ENCODE measurements at places on chromosomes 13 and 19.

DNA sequence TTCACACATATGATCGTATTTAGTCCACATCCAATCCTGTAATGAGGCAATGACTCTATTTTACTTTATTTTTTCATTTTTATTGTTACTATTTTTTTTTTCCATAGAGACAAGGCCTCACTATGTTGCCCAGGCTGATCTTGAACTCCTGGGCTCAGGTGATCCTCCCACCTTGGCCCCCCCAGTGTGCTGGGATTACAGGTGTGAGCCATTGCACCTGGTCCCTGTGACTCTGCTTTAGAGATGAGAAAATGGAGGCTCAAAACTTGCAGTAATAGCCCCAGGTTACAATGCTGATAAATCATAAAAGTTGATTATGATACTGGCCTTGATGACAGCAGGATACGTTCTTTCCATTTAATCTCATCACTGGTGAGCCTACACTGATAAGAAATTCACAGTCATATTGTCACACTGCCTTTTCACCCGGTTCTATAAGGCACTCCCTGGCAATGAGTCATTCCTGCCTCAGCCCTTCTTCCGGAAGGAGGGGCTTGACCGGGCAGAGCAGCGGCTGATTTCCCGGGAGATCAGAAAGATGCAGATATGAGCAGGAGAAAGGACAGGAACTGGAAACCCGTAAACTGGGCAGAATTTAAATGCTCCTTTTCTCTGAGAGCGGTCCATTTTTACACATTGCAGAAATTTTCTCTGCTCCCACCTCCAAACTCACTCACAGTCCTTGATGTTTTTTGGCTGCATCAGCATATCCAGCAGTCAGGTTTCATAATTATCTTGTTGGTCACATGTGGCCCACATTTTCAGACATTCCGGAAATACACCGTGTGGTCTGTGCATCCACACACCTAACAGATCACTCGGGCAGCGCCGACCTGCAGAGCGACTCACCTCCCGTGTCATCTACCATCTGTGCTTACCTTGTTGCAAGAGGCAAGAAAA lies 616.4 kb downstream of the EFNB2 start:
- peak; percentile 48 for DNase-seq

DNA sequence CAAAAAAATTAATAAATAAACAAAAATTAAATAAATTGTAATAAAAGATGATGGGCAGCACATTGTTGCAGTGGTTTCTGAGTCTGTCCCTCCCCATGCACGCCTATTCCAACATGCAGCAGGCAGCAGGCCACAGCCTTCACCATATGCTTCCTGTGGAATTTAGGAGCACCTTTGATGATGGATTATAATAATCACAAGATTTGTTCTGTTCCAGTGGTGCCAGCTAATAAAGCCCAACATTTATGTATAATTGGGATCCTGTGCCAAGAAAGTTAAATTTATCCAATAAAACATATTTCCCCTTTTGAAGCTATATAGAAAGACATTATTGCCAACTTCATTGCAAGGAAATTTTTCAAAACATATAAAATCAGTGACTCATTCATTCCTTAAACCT lies 328.6 kb downstream of the FGF14 start:
- DNase-seq = peak; percentile 92

DNA sequence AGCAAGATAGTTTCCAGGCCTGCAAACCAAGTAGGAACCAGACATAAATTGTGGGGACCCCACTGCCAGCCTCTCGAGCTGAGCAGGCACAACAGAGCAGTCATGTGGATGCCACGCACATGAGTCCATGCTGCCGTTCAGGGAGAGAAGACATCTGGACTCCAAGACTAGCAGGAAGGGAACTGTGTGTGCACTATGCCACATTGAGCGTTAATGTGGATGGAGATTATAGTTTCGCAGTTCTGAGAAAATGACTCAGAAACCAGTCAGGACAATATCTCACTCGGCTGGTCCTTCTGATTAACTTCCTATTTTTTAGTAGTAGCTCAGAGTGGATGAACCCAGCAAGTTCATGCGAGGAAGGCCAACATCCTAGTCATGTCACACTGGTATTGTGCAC lies 124.9 kb downstream of the CRYL1 start:
- DNase-seq = peak; percentile 27

DNA sequence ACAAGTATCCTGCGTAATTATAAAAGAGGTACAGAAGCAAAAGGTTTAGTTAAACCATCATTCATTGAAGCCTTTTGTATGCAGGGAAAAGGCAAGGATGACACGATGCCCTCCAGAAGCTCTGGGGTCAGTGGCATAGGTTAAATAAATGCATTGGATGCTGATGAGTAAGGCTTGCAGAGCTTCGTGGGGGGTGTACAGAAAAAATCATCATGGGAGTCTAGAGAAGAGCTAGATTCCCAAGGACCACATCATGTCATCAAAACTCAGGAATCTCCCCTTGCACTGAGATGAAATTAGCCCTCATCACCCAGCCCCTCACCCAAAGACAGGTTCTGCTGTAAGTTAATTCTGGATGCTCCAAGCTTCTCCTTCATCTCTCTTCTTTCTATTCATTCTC lies 8.3 kb downstream of the FPR1 start:
- no peak for DNase-seq

DNA sequence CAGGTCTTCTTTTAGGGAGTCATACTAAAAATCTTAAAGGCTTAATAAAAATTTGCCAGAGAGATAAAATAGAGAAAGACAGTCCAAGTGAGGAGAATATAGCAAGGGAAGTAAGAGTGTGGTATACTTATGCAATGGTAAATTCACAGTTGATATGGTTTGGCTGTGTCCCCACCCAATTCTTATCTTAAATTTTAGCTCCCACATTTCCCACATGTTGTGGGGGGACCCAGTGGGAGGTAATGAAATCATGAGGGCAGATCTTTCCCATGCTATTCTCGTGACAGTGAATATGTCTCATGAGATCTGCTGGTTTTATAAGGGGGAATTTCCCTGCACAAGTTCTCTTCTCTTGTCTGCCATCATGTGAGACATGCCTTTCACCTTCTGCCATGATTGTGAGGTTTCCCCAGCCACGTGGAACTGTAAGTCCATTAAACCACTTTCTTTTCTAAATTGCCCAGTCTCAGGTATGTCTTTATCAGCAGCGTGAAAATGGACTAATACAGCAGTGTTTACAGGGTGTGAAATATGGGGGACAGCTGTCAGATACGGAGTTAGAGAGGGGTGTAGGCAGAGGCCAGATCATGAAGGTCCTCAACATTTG lies 115.4 kb downstream of the UGGT2 start:
- DNase-seq = no peak

DNA sequence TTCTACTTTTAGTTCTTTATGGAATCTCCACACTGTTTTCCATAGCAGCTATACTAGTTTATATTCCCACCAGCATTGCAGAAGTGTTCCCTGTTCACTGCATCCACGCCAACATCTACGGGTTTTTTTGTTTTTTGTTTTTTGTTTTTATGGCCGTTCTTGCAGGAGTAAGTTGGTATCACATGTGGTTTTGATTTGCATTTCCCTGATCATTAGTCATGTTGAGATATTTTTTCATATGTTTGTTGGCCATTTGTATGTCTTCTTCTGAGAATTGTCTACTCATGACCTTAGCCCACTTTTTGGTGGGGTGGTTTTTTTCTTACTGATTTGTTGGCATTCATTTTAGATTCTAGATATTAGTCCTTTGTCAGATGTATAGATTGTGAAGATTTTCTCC lies 89.7 kb downstream of the FRY start:
- no peak for DNase-seq

DNA sequence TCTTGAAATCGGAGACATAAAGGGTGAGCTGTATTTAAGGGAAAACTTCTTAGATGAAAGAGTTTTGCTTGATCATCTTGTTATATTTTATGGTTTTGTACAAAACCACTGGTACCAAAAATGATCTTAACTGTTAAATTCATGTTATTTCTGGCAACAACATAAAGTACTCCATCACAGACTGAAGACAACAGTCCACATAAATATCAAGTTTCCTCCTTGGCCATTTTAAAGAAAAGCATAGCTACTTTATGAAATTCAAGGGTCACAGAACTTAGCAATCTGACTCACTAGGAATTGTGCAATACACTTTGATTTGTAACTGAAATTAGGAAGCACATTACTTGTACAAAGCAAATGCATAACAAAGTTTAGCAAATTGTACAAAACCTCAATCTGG lies 66.3 kb downstream of the TBC1D4 start:
- peak; percentile 10 for DNase-seq

DNA sequence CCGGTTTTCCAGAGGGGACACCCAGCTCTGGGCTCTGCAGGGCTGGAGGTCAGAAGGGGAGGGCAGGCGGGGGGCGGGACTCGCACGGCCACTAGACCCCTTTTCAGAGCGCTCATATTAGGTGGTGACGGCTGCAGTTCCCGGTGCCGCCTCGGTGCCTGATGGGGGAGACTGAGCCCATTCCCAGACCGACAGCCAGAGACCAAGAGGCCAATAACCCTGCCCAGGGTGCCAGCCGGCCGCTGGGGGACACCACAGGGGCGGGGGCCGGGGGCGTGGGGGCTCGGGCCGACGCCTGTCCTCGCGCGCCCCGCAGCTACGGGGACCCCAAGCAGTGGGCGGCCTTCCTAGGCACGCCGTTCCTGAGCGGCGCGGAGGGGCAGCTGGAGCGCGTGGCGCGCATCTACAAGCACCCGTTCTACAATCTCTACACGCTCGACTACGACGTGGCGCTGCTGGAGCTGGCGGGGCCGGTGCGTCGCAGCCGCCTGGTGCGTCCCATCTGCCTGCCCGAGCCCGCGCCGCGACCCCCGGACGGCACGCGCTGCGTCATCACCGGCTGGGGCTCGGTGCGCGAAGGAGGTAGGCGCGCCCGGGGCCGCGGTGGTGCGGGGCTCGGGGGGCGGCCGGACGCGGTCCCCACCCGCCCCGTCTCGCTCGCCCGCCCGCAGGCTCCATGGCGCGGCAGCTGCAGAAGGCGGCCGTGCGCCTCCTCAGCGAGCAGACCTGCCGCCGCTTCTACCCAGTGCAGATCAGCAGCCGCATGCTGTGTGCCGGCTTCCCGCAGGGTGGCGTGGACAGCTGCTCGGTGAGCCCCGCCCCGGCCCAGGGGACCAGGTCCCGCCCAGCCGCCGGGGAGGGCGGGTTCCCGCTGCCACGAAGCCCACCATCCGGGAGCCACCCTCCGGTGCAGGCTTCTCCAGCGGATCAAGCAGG lies 2.4 kb downstream of the TIMM13 start:
- no peak for DNase-seq

GRCh38 chr19:47661161-47661560 lies 52.1 kb upstream of the EHD2 start:
- DNase-seq = no peak

DNA sequence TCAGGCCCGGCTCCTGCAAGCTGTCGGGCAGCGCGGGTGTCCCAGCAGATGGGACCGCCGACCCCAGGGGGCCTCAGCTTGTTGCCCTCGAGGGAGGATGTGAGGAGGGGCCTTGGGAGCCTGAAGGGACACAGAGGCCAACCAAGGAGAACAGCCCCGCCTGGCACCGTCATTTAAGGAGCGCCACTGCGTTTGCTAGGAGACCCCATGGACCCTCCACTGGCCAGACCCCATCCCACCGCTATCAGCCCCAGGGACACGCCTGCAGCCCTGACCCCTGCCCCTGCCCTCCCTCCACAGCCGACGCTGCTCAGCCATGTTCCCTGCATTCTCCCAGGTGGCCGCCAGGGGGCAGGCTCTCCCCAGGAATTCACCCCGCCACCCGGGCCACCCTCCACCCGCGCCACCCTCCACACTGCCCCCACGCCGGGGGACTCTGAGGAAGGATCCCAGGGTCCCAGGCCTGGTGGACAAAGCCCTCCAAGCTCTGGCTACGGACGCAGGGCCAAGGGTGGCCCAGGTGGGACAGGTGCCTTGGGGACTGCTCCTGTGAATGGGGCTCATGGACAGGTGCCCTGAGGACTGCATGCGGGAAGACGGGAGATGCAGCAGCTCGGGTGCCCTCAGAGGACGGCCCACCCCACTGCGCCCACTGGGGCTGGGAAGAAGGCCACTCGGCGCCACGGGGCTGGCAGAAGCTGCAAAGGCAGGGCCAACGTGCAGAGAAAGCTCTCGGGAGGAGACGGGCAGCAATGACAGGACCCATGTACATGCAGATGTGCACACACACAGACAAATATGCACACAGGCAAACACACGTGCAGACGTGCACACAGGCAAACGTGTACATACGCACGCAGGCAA lies 34.4 kb downstream of the PIP5K1C start:
- no peak for DNase-seq

Measured in retinal pigment epithelial cell (primary cell).